ENCODE measurements at places on chromosomes 4 and X.
A peak's percentile ranks its signal among the peaks of the same experiment; 100 is the strongest.

- no peak for DNase-seq
These were observed 33.3 kb downstream of the TENM3 start for GRCh38 chr4:182276210-182277109.

DNA sequence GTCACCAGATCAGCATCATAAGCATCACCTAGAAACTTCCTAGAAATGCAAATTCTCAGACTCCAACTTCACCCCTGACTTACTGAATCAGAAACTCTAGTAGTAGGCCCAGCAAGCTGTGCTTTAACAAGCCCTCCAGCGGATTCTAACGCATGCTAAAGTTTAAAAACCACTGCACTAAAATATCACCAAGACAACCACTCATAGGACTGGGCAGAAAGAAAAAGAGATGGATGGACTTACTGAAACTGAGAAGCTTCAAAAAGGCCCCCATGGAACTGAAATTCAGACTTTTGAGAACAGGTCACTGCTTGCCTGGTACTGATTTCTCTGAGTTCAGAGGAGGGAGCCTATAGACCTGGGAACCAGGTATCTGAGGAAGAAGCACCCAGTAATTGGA, 40.1 kb downstream of the FAM241A start:
- DNase-seq: no peak

DNA sequence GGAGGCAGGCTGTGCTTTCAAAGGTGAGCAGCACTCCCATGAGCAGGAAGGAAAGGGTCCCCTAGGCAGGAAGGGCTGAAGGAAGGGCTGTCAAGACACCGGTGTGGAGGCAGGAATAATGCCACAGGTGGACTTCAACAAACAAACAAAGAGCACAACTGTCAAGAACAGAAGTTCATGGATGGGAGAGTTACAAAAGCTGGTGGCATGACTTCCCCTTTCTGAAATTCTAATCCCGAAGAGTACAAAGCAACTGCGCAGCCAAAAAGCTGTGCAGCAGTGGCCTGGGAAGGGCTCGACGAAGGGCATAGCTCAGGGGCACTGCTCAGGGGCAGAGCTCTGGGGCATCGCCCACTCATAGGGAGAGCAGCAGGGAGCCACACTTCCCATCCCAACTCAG, 582.3 kb upstream of the DIPK2B start:
- no peak for DNase-seq

DNA sequence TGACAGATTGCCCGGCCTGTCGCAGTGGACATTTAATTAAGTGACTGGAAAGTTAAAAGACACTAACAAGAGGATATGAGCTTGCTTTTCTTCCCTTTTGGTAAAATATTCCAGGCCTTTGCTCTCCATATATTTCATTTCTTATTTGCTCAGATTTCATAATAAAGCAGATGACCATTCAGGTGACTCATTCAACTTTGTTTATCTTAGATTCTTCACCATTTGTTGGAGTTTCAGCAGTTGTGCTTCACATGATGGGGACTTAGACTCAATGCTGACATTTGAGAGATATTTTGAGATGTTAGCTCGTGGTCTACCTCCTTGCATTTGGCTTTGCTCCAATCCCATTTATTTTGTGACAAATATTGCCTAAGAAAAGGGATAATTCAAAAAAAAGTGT, 312.2 kb downstream of the ARHGAP24 start:
- DNase-seq: no peak

- DNase-seq: no peak
These were observed 116.4 kb downstream of the AFF1 start for GRCh38 chr4:87051121-87051713.

GRCh38 chrX:7709845-7710244, 133.1 kb upstream of the VCX start:
- DNase-seq: no peak

GRCh38 chr4:83767067-83767466, 231.2 kb downstream of the GPAT3 start:
- no peak for DNase-seq

- no peak for DNase-seq
These were observed 163.5 kb upstream of the EMCN start for GRCh38 chr4:100681289-100681688.

DNA sequence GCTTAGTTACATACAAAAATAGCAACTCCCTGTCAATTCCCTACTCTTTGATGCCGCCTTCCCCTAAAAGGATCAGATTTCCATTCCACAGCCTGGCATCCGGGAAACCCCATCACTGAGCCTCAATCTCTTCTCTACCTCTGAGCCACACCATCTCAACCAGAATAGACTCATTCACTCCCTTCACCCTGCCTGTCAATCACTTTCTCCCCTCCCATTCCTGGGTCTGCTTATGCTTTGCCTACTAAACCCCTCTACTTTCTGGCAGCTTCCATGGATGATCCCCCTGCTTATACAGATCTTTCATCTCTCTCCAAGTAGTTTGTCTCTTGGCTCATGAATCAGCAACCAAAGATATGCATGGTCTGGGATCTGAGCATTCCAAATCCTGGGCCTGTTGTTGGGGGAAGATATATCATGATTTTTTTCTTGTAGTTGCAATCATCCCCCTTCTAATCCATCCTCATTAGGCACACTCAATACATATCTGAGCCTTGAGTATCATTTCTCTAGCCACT, 2.6 kb downstream of the AMER1 start:
- DNase-seq: no peak

DNA sequence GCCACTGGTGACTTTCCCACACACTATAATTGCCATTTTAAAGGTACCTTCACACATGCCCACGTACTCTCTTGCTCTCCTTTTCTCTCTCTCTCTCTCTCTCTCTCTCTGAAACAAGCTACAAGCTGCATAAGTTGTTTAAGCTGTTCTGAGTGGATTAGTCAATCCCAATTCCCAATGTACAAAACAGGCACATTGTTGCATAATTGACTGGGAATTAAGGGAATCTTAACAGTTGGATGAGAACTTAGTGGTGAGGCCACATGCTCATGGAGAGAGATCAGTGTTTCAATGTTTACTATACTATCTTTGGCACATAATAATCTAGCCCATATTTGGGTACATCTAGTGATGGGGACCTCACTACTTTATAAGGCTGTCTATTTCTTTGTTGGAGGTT, 123.3 kb downstream of the ARHGEF9 start:
- no peak for DNase-seq

- DNase-seq: no peak
These were observed 712 bp downstream of the PNPLA4 start for GRCh38 chrX:7926501-7926900.

GRCh38 chr4:181569553-181569952, 673.6 kb upstream of the TENM3 start:
- peak; percentile 17 for DNase-seq

- DNase-seq: no peak
These were observed 64.7 kb upstream of the PTPN13 start for GRCh38 chr4:86529436-86529835.

DNA sequence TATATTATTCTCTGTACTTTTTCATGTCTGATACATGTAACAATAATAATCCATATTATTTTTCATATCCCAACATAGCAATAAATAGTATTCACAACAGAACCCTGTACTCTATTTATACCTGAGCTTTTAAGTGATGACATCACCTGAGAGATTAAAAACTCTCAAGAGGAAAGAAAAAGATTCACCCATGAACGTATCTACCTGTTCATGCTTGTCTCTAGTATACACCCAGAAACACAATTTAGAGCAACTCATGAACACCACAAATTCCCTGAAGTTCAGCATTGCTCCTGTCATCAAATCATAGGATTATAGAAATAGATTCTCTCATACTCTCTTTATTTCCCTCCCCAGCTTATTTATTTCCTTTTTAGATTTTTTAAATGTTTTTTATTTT, 185.9 kb downstream of the GABRB1 start:
- no peak for DNase-seq

DNA sequence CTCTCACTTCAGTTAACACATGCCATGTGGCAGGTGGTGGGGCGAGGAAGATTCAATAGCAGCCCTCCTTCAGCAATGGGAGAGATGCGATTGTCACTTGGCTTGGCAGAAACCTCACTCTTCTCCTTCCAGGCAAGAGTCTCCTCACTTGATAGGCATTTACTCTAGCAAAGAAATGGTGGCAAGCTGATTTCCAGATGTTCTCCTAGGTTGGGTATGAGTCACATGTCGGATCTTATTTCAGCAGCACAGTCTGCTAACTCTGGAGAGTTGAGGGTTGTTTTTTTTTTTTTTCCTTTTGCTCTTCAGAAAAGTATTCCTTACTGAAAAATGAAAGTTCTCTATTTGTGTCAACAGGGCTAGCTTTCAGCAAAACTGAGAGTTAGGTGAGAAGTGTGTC, 119.5 kb upstream of the CHRDL1 start:
- DNase-seq: no peak

DNA sequence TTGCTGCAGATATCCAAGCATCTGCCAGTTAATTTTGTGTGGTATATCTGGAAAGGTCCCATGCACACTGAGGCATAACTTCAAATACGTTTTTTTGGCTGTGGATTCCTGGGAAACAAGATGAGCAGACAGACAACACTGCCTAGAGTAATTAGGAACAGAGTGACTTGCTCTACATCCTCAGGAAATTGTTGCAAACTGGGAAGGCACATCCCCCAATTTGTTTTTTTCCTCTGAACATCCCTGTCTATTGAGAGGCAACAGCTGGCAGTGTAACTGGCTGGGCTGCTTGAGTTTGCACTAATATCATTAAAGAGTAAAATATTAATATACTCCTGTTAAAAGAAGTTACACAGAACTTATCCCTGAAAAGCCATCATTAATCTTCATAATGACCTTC, 207.7 kb upstream of the SLIT2 start:
- DNase-seq: no peak

- DNase-seq: no peak
These were observed 3.2 kb upstream of the IL1RAPL1 start for GRCh38 chrX:28584025-28584424.

DNA sequence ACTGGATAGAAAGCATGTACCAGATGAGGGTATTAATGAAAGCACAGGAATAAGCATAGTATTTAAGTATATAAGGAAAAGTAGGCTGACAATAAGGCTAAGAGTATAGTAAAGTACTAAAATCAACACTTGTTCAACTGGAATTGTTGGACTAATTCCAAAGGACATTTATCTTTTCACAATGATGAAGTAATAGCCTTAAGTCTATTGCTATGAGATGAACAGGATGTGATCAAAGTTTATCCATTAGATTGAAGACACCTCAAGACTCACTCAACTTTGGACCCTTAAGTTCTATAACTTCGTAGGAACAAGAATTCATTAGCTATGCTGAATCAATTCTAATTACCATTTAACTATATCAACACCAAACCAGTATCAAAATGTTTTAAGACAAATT, 7.6 kb downstream of the MAD2L1 start:
- no peak for DNase-seq

DNA sequence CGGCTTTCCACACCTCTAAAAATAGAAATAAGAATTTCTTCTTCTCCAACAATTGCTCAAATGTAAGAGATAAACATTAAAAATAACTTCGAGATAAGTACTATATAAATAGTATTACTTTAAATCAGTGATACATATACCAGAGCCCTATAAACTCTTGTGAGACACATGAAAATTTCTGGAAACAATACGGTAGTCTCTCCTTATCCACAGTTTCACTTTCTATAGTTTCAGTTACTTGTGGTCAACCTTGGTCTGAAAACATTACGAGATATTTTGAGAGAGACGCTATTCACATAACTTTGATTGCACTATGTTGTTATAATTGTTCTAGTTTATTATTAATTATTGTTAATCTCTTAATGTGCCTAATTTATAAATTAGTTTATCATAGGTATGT, 101.5 kb upstream of the CXXC4 start:
- no peak for DNase-seq

GRCh38 chr4:123819362-123820035, 422.9 kb downstream of the SPRY1 start:
- DNase-seq: no peak

DNA sequence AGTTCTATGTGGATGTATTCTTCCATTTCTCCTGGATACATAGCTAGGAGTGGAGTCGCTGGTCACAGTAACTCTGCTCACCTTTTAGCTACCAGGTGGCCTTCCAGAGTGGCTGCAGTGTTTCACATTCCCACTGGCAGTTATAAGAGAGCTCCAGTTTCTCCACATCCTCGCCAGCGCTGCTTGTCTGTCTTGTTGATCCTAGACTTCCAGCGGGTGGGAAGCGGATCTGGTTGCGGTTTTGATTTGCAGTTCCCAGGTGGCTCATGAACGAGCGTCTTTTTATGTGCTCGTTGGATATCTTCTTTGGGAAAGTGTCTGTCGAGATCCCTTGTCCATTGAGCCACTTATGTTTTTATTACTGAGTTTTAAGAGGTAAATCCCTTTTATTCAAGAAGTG, 11.6 kb downstream of the TACC3 start:
- no peak for DNase-seq

GRCh38 chrX:56788229-56788628, 59.2 kb downstream of the NBDY start:
- no peak for DNase-seq

- DNase-seq: no peak
These were observed 459.8 kb upstream of the FGF16 start for GRCh38 chrX:76987381-76987780.

DNA sequence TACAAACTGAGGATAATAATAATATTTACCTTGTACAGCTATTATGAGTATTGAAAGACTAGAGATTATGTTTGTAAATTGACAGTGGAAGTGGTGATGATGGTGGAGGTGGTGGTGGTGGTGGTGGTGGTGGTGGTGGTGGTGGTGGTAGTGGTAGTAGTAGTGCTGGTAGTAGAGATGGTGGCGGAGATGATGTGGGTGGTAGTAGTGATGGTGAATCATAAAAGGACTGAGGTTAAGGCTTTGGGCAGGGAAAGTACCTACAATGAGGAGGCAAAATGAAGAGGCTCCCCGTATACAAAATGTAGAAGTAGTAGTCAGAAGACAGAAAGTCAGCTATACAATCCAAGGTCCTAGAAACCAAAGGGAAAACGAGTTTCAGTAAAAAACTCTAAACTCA, 214.1 kb downstream of the BCOR start:
- DNase-seq: no peak

DNA sequence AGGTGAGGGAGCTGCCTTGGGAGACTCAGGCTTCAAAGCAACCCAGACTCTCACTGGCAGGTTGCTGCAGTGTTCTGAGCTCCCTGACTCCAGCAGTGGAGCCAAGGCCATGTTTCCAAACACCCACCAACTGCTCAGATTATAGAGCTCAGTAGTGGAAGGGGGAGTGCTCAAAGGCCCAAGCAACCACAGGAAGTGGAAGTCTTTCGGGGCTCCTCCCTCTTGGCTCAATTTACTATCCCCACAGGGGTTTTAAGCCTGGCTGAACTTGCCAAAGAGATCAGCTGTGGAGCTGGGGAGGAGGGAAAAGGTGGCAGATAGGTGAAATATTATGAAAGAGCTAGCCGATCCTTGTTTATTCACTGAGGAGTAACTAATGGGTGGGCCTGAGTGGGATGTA, 82.5 kb downstream of the HPRT1 start:
- peak; percentile 26 for DNase-seq

Data from NCI-H1092 (cell line).